Keratinocyte (primary cell): ENCODE measurements at places on chromosomes 2 and 18.
A peak's percentile ranks its signal among the peaks of the same experiment; 100 is the strongest.

DNA sequence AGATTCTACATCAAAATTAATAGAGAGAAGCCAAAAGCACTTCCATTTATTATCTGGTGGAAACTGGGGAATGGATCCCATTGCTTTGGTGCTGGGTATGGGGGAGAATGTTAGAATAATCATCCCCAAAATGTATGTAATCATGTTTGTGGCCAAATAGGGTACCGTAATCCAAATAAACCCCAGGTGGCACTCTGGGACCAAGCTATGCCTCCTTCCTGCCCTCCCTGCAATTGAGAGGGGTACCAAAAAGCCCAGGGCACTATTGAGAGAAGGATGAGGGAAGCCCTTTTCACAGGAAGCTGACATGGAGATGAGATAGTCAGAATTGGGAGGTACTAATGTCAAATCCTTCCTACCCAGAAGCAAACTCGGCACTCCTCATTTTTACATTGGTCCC, 85.7 kb upstream of the NRP2 start:
- H3K27me3 ChIP-seq: no peaks in the 10 kb centered on the region
- H3K27ac ChIP-seq: no peak overlapping the region
- no peak overlapping the region for H3K4me3 ChIP-seq
- no peaks in the 10 kb centered on the region for H3K4me1 ChIP-seq
- DNase-seq: no peak

DNA sequence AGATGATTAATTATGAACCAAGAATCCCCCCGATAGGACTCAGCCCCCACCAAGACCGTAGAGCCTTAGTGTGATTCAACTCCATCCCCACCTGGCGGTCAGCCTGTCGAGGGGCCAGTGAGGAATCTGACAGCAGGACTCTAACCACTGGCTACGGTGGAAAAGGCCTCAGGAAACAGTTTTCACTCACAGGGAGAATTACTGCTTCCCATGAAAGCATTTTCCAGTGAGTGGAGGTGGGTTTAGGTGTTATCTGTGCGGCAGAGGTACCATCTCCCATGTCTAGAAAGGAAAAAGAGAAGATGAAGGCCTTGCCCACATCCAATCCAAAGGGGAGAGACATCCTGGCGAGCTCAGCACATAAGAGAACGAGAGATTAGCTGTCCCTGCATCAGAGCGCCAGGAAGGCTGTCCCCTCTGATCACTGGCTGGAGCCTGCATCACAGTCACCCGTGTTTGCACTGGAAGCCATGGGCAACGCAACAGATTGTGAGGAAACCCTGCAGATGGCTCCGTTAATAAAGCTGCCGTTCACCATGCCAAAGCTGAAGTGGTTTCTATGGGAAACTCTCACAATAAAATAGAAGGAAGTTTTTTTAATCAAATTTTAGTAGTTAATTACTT, 22.3 kb downstream of the COX7A2L start:
- H3K36me3 ChIP-seq: peaks cover 14% of the 10 kb centered on the region
- peaks cover 19% of the 10 kb centered on the region for H3K4me1 ChIP-seq
- no peaks in the 10 kb centered on the region for H3K27me3 ChIP-seq
- H3K27ac ChIP-seq: no peak overlapping the region

DNA sequence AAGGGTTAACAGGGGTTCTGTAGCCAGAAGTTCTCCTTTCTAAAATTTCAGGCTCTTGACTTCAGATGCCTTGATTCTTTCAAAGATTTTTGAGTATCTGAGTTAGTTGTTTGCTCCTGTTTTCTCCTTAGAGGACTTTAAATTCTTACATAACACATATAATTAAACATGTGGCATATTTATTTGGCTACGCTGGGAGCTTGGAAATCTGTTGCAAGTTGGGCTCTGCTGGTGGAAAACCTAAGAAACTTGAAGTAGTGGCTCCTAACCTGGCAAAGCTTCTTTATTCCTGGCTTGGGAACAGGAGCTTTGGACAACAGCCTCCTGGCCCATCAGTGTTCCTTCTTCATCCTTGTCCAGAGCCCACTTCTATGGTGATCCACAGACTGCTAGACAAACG, 72.6 kb downstream of the VIT start:
- H3K4me1 ChIP-seq: no peaks in the 10 kb centered on the region
- H3K4me3 ChIP-seq: no peak overlapping the region
- DNase-seq: no peak
- no peak overlapping the region for H3K27ac ChIP-seq
- no peaks in the 10 kb centered on the region for H3K27me3 ChIP-seq

DNA sequence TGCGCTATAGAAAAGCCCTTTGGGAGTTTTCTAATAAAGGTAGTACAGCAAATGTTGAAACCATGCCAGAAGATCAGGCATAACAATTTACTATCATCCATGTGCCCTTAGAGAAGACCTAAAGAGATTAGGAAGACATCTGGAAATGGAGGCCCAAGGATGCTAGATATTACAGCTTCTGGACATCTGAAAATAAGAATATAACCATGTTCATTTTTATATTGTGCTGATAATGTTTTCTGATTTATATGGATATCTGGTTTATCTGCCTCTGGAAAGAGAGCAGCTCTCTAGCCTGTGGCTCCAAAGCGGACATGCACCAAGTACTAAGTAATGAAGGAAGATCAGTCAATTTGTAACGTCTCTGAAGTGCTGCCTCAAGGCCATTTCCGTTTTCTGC, 478.0 kb upstream of the DDX18 start:
- H3K27me3 ChIP-seq: no peaks in the 10 kb centered on the region
- H3K36me3 ChIP-seq: no peaks in the 10 kb centered on the region
- no peak overlapping the region for H3K4me3 ChIP-seq
- DNase-seq: no peak
- H3K4me1 ChIP-seq: no peaks in the 10 kb centered on the region
- no peak overlapping the region for H3K27ac ChIP-seq

- no peak overlapping the region for H3K27ac ChIP-seq
- DNase-seq: no peak
- no peaks in the 10 kb centered on the region for H3K27me3 ChIP-seq
- H3K36me3 ChIP-seq: no peaks in the 10 kb centered on the region
- H3K4me3 ChIP-seq: no peak overlapping the region
- peaks cover 3% of the 10 kb centered on the region for H3K4me1 ChIP-seq
Measured at GRCh38 chr18:52311331-52311730, 28.7 kb upstream of the DCC start.

DNA sequence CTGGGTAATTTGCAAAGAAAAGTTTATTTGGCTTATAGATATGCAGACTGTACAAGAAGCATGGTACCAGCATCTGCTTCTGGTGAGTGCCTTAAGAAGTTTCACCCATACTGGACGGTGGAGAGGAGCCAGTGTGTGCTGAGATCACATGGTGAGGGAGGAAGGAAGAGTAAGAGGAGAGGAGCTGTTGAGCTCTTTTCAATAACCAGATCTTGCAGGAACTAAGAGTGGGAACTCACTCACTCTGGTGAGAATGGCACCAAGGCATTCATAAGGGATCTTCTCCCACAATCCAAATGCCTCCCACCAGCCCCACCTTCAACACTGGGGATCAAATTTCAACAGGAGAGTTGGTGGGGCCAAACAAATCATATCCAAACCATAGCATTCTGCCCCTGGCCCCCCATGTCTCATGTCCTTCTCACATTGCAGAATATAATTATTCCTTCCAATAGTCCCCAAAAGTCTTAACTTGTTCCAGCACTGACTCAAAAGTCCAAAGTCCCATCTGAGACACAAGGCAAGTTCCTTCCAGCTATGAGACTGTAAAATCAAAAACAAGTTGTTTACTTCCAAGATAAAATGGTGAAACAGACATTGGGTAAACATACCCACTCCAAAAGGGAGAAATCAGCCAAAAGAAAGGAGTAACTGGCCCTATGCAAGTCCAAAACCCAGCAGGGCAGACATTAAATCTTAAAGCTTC, 11.7 kb upstream of the TMEM37 start:
- H3K4me1 ChIP-seq: peaks cover 5% of the 10 kb centered on the region
- no peaks in the 10 kb centered on the region for H3K36me3 ChIP-seq
- no peak overlapping the region for H3K4me3 ChIP-seq
- H3K27me3 ChIP-seq: no peaks in the 10 kb centered on the region
- no peak for DNase-seq
- H3K27ac ChIP-seq: no peak overlapping the region

GRCh38 chr2:105869341-105869740, 124.6 kb downstream of the NCK2 start:
- peaks cover 14% of the 10 kb centered on the region for H3K4me1 ChIP-seq
- DNase-seq: no peak
- H3K4me3 ChIP-seq: no peak overlapping the region
- no peaks in the 10 kb centered on the region for H3K27me3 ChIP-seq
- H3K27ac ChIP-seq: no peak overlapping the region
- peaks cover 4% of the 10 kb centered on the region for H3K36me3 ChIP-seq

DNA sequence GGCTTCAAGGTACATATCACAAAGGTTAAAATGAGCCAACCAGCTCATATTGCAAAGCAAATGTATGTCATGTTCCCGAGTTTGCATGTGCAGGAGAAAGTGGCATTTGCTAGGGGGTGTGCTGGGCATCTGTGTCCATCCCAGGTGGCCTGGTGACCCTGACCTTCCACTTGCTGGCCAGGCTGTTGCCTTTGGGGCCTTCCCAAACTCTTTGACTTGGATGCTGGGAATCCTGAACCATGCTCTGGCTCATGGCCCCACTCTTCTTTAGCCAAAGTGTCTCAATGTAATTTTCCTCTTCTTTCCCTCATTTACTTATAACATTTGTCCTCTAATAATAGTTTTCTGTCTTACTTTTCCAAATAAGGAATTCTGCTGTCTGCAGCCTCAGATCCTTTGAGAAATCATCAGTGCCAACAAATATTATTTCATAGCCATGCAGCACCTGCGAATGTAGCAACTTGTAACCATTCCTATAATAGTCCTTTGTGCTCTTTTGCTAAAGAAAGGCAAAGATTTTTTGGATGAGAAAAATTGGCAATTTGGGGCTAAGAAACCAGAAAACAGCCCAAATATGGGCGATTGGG, 64.2 kb downstream of the MTCL1 start:
- H3K27me3 ChIP-seq: no peaks in the 10 kb centered on the region
- DNase-seq: no peak
- H3K4me1 ChIP-seq: no peaks in the 10 kb centered on the region
- H3K4me3 ChIP-seq: no peak overlapping the region

DNA sequence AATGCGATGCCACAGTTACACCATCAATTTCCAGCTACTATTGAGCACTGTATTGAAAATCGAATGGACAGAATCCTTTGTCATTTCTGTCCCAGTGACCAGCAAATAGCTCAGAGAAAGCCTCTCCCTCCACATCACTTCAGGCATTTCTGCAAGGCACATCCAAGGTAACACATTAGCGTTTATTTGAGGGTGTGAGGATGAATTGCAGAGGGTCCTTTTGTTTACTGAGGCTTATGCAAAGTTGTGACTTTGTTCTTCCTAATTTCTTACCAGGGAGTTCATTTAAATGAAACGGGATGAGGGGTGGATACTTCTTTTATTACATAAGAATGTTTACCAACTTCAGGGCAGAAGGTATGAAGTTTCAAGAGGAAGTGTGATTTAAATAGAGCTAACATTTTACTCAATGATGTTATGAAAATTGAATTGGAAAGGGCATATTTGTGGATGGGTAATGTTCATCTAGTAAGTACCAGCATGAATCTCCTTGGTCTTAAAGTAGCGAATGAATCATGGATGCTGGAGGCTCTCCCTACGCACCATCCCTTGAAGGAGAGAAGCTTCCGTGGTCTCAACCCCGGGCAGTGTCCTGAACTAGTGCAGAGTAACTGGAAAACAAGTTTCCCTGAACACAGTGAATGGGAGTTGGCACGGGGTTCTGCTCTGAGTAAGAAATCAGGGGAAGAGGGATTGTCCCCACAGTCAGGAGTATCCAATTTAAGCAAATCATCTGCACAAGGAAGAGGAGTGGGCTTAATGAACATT, 756.5 kb downstream of the GALR1 start:
- DNase-seq: no peak
- no peaks in the 10 kb centered on the region for H3K4me1 ChIP-seq
- no peak overlapping the region for H3K27ac ChIP-seq
- H3K36me3 ChIP-seq: no peaks in the 10 kb centered on the region

DNA sequence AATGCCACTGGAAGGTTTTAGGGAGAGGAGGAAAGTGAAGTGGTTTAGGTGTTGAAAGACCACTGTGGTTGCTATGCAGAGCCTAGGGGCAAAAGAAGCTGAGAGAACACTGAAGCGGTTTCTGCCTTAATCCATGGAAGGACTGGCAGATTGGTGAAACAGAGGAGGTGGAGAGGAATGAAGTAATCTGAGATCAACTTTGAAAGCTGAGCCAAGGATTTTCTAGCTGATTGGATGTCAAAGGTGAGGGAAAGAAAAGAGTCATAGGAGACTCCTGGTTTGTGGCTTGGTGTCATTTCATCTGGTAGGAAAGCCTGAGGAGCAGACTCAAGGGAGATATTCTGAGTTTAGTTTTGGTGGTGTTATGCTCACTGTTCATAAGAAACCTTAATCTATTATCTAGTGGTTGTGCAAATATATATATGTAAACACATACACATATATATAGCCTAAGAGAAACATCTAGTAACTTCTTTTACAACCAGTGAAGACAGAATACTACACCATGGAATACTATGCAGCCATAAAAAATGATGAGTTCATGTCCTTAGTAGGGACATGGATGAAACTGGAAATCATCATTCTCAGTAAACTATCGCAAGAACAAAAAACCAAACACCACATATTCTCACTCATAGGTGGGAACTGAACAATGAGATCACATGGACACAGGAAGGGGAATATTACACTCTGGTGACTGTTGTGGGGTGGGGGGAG, 134.1 kb upstream of the CREB1 start:
- peak overlapping the region; percentile 100 for H3K27ac ChIP-seq
- H3K36me3 ChIP-seq: no peaks in the 10 kb centered on the region
- no peak overlapping the region for H3K4me3 ChIP-seq
- H3K27me3 ChIP-seq: no peaks in the 10 kb centered on the region

DNA sequence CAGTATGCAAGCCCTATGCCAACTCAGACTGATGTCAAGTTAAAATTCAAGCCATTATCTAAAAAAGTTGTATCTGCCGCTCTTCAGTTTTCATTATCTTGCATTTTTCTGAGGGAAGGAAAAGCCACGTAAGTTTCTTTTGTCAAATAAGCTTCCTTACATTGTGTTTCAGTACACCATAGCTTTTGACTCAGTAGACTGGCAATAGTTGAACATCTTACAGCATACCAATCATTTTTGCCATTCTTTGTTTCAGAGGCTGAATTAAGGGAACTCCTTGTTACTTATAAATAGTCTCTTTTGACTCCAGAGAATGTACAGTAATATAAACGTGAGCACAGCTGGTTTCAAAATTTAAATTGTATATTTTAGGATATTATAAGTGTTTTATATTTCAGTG, 120.6 kb downstream of the EHBP1 start:
- no peak overlapping the region for H3K4me3 ChIP-seq
- H3K27me3 ChIP-seq: no peaks in the 10 kb centered on the region
- no peaks in the 10 kb centered on the region for H3K36me3 ChIP-seq
- no peaks in the 10 kb centered on the region for H3K4me1 ChIP-seq

GRCh38 chr2:235378944-235379343, 114.9 kb upstream of the AGAP1 start:
- no peak overlapping the region for H3K27ac ChIP-seq
- H3K27me3 ChIP-seq: peaks cover 4% of the 10 kb centered on the region
- H3K4me3 ChIP-seq: no peak overlapping the region
- DNase-seq: no peak
- H3K36me3 ChIP-seq: no peaks in the 10 kb centered on the region

- H3K36me3 ChIP-seq: peaks cover 18% of the 10 kb centered on the region
- H3K27me3 ChIP-seq: no peaks in the 10 kb centered on the region
- no peak overlapping the region for H3K27ac ChIP-seq
- no peak overlapping the region for H3K4me3 ChIP-seq
Measured at GRCh38 chr2:70482401-70482800, 71.2 kb downstream of the TGFA start.
